ENCODE measurements at places on chromosomes 1 and 21. TPM values are rescaled to one million over a fixed set of nuclear protein-coding genes. Genes with fewer than 3 reads are reported as not detected.

GRCh38 chr21:43272591-43272990 is 103.8 kb downstream of the CRYAA start:
- no peaks in the 10 kb centered on the region for H3K4me1 ChIP-seq
- H3K4me3 ChIP-seq, result no peak overlapping the region
- no peak for DNase-seq
- no peak overlapping the region for H3K27ac ChIP-seq
- H3K36me3 ChIP-seq, result no peaks in the 10 kb centered on the region

- H3K36me3 ChIP-seq, result peaks cover 3% of the 10 kb centered on the region
- peak overlapping the region; percentile 44 for H3K27ac ChIP-seq
- H3K27me3 ChIP-seq, result no peaks in the 10 kb centered on the region
- no peak for DNase-seq
Measured at GRCh38 chr1:15160626-15161025, 7.1 kb downstream of the TMEM51 start.

DNA sequence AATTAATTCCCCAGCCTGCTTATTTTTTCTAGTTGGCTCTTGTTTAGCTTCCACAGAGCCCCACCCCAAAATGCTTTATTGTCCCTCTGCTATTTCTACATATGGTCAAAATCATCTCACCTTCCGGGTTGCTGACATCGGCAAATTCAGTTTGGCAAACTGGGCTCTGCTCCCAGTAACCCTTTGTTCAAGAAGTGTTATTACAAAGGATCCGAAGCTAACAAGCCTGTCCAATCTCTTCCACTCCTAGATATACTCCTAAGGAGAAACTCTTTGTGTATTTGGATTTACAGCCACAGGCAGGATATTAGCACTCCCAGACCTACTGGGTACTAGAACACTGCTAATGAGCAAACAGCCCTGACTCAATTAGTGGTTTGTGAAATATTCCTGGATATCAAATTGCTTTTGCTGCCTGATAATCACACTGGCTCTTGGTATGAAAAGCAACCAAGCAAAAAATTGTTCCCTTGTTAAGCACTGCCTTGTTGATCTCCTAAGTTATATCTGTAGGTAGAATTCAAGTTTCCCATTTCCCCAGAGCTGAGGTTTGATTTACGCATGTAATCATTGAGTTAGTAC is 4.0 kb downstream of the JUN start:
- DNase-seq, result peak; percentile 78
- H3K27ac ChIP-seq, result no peak overlapping the region
- peaks cover 17% of the 10 kb centered on the region for H3K36me3 ChIP-seq
- no peaks in the 10 kb centered on the region for H3K27me3 ChIP-seq
- peak overlapping the region; percentile 4 for H3K4me3 ChIP-seq

Gene LY9
- not detected for total RNA-seq

Gene DNAJC6
- total RNA-seq, result 0.18 TPM

Gene MRPS15
- total RNA-seq, result 46.1 TPM

Gene SLC35F3
- under 0.01 TPM for total RNA-seq

Data from IMR-90 (cell line).